Stimulated activated CD8-positive, alpha-beta memory T cell treated with anti-CD3 and anti-CD28 coated beads, Interleukin-4, amount 100 ng/mL, for 4 hours (primary cell): ENCODE measurements at places on chromosomes 11 and 22.
A peak's percentile ranks its signal among the peaks of the same experiment; 100 is the strongest.

- no peak for DNase-seq
These were observed 10.4 kb upstream of the ZNF74 start for GRCh38 chr22:20383538-20383937.

- no peak for DNase-seq
These were observed 10.6 kb downstream of the MUC5B start for GRCh38 chr11:1233351-1234053.

- DNase-seq: no peak
These were observed 1.2 kb downstream of the FOLR2 start for GRCh38 chr11:72217841-72218240.

DNA sequence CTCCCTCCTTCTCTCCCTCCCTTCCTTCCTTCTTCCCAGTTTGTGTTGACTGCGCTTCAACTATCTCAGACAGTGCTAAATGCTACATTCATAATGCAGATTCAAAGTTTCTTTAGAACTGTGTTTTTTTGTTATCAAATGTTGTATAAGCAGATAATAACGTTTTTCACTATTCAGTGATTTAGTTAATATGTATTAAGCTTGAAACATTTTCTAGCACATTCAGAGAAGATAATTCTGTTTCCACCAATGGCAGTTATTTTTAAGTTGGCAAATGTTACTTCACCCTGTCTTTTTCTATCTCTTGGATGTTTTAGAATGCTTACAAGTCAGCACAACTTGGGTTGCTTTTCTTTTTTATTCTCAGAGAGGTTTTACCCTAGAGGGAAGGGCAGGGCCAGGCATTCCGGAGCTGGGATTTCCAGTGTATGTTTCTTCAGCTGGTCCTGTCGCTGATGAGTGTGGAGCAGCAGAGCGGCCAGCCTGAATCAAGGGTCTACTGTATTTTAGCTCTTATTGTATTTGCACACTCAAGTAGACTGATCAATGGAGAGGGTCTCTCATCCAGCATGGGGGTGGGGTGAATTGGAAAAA, 162.3 kb upstream of the ARHGAP20 start:
- DNase-seq: no peak

- DNase-seq: peak; percentile 62
These were observed 796 bp upstream of the YIF1A start for GRCh38 chr11:66289548-66290329.

DNA sequence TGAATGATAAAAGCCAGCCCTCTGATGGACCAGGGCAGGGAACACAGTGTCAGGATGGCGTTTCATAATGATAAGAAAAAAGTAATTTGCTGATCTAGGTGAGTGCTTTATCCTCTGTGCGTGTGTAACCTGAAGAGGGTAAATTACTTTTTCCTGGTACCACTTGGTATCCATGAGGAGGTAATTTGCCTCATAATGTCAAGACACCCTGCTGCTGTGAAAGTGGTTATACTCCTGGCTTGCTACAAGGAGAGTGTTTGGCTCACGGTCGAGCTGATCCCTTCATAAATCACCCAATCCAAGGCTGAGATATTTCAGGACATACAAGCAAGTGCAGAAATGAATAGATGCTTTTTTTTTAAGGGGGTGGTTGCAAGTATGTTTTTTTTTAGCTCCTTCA, 207.2 kb upstream of the PGR start:
- no peak for DNase-seq

- DNase-seq: no peak
These were observed 7.4 kb downstream of the USP2 start for GRCh38 chr11:119373921-119374631.

GRCh38 chr11:118224511-118225188, at the start of gene JAML:
JAML (minus strand) TSS chr11:118225011; CDS start chr11:118214866, 10,145 bp downstream.
- DNase-seq: no peak

GRCh38 chr11:963852-964251, 38.2 kb downstream of the AP2A2 start:
- no peak for DNase-seq

- DNase-seq: no peak
These were observed 133.2 kb downstream of the FAT3 start for GRCh38 chr11:92357841-92358240.

GRCh38 chr11:111814557-111815320, 48.5 kb upstream of the PPP2R1B start:
- no peak for DNase-seq

DNA sequence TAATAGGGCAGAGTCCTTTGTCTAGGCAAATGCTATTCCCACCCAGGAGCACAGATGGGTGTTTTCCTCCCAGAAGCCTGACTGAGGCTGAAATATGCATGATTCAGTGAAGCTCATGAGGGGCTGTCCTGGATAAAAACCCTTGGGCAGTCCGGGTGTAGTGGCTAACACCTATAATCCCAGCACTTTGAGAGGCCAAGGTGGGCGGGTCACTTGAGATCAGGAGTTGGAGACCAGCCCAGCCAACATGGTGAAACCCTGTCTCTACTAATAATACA, 48.6 kb upstream of the LMO2 start:
- no peak for DNase-seq

DNA sequence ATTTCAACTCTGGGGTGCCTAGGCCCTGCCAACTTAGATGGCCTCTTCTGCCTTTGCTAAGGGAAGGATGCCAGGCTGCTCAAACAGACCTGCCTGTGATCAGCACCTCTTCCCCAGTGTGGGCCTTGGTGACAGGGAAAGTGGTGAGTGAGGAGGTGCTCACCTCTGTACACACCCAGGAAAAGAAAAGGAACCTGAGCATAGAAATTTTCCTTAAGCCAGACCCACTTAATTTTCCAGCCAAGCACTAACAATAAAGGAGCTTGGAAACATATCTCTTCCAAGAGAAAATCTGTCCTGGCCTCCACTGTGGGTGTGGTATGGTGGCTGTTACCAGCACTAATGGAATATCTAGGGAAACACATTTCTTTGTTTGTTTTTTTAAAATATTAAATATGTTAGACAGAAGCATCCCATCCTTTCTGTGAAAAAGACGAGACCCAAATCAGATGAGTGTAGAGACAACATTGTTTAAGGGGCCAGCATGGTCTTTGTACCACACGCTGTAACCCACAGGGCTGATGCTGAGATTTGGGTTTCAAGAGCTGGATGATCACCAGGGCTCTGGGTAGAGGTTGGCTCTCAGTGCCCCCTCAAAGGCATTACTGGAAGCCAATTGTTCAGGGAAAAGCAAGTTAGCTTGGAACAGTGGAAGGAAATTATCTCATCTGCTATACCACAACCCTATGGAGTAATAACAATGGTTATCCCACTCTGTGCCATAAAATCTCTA, 472.2 kb downstream of the INSC start:
- DNase-seq: no peak

DNA sequence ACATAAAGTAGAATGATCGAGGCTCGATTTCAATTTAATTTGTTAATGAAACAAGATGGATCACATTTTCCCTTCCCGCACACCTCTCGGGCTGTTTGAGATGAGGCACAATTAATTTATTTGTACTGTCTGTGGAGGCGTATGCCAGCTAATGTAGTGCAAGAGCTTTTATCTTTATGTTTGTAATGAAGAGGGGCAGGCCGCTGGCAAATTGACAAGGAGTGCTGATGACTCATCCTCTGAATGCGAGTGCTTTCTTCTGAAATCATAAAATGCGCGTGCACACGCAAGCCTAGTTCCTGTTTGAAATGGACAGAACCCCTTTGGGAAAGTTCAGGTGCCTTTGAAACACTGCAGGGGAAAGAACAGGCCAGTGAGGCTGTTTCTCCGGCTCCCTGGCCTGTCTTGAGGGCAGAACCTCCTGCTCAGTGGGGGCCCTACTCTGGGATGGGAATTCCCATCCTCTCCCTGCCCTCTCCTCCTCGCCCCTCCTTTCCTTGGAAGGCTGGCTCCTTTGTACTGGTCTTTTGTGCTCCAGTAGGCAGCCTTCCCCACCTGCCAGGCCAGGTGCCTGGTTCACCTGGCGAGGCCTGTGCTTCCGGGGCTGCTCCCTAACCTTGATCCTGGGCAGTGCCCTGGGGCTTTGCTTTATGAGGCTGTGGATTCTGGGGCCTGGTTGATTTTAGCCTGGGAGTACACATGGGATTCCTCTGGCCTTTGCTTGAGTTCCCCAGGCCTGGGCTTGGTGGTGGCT, 50.3 kb downstream of the TEAD1 start:
- DNase-seq: no peak

DNA sequence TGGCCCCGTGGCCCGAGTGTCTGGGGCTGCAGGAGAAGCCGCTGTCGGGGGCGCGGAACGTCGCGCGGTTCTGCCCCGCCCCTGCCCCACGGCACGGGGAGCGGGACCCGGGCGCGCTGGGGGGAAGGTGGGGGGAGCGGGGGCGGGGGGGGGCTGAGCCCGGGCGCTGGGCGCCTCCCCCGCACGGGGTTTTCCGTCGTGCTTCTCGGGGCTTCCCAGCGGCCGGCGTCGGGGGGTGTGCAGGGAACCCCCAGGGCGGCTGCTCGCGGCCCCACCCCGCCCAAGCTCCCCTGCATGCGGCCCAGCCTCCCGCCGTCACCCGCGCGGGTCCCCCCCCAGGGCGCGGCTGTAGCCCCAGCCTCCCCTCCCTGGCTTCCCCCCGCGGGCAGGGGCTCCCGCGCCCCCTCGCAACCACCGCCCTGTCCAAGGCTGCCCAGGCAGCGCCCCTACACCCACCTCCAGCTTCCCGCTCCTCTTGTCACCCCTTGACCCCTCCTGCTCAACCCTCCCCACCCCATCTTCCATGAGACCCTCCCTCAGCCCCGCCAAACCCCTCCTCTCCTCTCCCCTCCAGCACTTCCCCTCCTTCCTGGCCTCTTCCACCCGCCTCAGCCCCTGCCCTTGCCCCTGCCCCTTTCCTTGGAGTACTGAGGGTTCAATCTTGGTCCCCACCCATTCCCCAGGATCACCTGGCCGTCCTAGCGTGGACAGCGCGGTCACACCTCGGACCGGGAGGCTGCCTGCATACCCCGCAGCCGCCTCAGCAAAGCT, 1.7 kb downstream of the IL17REL start:
- DNase-seq: peak; percentile 77

DNA sequence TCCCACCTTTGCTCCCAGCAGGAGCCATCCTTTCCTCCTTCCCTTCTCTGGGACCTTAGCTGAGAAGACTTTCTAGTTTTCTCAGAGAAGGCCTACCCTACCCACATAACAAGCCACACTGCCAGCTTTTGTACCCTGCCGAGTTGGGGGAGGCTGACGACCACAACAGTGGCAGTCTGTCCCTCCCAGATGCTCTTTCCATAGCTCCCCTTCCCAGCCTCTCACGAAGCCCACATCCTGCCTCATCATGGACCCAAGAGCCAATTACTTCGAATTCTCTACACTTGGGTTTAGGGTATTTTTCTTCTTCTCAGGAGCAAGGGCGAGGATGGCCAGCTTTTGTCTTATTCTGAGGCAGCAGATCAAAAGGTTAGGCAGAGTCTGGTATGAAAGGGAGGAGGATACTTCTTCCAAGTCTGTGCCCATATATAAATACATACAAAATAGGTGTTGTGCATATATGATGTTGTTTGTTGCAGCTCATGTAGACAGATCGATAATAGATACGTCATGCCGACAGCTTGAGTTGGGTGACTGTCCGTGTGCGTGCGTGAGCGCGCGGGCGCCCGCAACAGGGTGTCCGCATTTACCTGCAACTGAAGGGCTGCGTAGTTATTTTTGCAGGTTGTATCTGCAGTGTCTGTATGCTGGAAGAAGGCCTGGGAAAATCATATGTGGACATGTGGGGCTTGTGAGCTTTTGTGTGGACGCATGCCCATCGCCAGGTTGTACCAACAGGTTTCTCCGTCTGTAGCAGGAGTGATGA, 846 bp upstream of the NRGN start:
- DNase-seq: no peak

- DNase-seq: no peak
These were observed 236.7 kb downstream of the TTC28 start for GRCh38 chr22:28442711-28443525.

DNA sequence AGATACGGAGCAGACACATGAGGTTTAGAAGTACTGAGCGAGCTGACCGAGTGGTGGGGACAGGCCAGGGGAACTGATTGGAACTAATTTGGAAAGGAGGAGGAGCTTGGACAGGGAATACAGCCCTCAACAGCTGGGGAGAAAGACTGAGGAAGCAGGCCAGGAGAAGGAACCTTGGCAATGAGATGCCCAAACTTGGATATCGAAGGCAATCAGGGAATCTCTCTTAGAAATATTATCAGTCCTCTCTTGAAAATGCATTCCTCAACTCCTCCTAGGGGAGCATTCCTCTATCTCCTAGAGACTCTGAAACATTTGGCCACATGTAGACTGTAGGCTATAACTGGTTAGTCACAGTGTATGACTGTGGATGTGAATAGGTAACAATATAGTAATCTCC, 284.6 kb downstream of the GUCY1A2 start:
- DNase-seq: no peak

- no peak for DNase-seq
These were observed 54.3 kb upstream of the MUC15 start for GRCh38 chr11:26626346-26626745.

DNA sequence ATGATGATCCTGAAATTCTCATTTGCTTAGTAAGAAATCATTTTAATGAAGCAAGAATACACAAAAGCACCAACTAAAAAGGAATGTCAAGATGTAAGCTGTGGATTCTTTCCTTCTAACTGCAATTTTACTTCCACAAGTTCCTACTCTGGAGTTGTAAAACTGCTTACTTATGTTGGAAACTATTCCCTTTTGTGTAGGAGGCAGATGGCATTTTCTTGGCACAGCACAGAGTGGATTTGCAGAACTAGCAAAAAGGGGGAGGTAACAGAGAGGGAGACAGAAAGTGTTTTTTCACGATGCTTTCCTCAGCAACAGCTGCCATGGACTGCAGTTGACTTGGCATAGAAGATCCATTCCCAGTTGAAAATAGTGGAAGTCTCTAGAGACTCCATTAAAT, 1112.0 kb upstream of the RAG2 start:
- no peak for DNase-seq

DNA sequence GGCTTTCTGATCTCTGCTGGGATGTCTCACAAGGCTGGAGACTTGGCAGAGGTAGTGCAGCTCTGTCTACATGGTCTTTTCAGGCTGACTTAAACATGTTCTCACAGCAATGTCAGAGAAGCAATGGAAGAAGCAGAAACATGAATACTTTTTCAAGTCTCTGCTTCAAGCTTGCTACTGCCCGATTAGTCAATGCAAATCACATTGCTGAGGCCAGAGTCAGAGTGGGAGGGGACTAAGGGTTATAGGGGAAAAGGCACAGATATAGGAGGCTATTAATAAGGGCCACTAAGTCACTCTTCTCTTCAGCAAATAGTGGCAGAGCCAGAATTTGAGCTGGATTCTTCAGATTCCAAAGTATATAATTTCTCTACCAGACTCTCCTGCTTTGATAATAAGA, 390.5 kb downstream of the TMEM135 start:
- no peak for DNase-seq
